ENCODE measurements at places on chromosomes 13 and 19.

- DNase-seq = no peak
These were observed 1936.5 kb downstream of the PCDH9 start for GRCh38 chr13:65293530-65294198.

GRCh38 chr13:64925284-64925683, 2304.9 kb downstream of the PCDH9 start:
- DNase-seq = no peak

- DNase-seq = no peak
These were observed 21.4 kb downstream of the TSSK6 start for GRCh38 chr19:19493841-19494546.

DNA sequence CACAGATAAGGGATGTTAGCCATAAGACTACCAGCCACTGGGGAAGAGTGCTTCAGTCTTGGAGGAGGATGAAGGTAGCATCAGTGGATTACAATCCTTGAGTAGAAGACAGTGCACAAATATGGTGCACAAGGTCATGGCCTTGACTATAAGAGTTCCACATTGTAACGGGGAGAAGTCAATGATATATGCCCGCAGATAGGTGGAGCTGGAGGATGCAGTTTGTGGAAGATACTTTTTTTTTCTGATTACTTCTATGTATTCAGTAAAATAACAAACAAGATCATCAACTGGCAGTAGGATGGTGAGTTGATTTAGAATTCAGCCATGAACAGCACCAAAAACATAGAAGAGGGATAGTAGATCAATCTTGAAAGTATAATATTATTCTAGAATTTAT, 926.8 kb upstream of the MIR17HG start:
- no peak for DNase-seq

DNA sequence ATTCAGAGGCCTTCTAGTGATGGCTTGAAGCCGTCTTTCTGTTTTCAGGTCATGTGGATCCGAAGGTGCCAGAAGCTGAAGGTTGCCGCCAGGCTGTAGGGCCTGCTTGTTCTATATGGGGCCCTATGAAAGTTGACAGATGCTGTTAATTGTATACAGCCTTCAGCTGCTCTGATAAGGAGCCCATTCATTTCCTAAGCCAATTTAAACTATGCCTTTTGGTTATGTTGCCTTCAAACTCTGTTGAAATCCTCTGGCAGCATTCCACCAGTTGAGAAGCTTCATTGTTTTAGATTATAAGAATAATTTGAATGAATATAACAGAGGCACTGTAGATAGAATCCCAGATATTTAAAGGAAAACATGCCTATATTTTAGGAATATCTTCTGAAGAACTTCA, 34.4 kb downstream of the RAP2A start:
- no peak for DNase-seq
